Left ventricle myocardium superior (tissue), 1 donor: ENCODE measurements at places on chromosomes 1 and 21.

DNA sequence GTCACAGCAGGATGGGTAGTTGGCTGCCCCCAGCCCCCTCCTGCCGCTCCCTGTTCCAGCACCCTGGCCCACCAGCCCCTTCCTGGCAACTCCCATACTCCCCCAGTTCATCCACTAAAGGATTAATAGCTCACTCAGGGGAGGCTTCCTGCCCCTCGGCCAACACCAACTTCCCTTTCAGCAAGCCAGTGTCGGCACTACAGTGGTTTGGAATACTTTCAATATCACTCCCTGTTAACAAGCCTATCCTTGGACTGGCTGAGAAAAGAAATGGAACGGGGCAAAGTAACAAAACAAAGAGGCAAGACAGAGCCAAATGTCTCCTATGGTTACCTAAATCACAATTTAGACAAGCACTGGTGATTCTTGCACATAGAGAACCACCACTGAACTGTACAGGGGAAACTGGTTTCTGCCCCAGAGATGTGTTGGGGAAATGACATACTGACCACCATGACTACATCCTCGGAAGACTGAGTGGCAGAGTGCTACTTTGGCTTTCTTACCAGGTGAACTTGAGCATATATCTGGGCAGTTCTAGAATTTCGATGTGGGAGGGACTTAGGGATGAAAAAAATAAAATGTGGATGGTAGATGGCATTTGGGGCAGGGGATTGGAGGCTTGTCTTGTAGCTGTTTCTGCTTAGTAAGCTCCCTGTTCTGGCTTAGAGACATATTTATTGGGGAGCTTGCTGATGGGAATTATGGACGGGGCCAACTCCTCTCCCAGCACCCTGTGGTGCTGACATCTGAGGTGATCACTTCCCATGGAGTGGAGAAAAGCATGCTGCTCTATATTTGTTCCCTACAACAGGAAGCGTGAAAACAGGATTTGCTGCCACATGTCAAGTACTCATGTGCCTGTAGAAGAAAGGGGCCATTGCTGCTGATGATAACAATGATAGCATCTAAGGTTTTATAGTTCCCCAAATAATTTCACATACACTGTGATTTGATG is 7.1 kb upstream of the CAPN2 start:
- DNase-seq: peak; percentile 51

DNA sequence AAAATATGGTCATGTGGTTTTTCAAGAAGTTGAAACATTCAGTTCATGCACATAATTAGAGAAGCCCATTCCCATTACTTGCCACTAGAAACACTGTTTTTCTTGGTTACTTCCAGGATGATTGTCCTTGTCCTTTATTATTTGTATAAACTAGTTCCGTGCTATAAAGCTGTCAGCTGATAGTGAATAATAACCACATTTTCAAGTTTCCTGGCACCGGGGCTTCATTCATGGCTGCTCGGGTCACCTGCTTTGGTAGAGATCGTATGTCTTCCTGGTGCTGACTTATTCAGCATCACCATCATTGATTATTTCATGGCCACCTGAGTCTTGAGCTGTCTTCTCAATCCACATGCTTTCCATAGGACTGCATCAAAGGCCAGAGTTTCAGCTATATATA is 62.9 kb upstream of the ZNF326 start:
- DNase-seq: no peak

GRCh38 chr1:57058652-57059501 is 93.1 kb upstream of the C8B start:
- no peak for DNase-seq

DNA sequence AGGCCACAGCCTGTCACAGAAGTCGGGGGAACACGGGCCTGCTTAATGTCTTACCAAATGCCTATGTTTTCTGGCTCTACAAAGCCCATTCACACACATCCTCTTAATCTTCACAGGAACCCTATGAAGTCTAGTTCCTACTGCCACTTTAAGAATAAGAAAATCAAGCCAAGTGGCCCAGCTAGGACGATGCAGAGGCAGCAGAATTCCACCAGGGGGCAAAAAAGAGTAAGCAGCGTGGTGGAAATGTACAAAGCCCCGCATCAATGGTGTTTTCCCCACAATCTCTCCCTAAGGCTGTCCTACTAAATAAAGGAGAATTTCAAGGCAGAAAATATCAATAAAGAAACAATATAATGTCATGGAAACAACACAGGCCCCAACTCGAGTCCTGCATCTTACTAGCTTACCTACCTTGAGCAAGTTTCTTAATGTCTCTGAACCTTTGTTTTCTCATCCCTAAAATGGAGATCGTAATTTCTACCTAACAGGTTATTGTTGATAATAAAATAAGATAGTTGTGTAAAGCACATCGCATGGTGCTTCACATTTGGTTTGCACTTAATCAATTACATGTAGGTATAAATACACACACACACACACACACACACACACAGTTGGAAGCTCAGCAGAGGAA is 21.4 kb downstream of the SEC16B start:
- DNase-seq: no peak

GRCh38 chr1:18047122-18047521 is 60.5 kb upstream of the IGSF21 start:
- no peak for DNase-seq

GRCh38 chr1:116814926-116815723 is 60.9 kb downstream of the CD2 start:
- DNase-seq: no peak

GRCh38 chr1:235942979-235943575 is 76.4 kb upstream of the LYST start:
- DNase-seq: no peak

- DNase-seq: no peak
These were observed 369.4 kb downstream of the TBX15 start for GRCh38 chr1:118618618-118619340.

DNA sequence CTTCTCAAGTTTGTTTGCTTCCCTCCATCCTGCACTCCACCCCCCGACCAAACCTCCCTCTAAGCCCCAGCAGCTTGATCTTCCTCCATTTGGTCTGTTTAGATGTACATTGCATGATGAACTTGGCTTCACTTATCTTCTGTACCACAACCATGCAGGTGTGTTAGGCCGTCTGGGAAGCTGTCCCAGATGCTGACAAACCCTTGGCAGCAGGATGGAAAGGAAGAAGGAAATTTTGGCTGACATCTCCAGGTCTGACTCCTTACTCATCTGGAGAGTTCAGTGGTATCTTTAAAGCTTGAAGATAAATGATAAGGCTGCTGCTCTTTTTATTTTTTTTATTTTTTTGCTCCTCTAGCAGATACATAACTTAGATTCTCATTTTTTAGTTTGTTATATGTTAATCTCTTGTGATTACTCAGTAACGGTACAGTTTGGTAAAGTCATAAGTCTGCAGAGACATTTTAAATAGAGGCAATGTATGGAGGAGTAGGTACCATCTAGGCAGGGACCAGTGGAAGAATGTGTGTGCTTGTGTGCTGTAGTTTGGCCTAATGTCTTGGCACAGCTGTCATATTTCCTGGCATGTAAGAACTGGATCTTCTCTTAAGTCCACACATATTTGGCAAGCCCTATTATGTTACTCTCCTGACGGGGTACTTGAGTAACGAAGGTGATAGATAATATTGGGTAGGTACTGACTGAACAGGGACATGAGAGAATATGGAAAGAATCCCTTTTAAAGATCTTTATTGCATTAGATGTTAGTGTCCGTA is 79.7 kb downstream of the CACHD1 start:
- DNase-seq: no peak

- no peak for DNase-seq
These were observed 153.4 kb downstream of the C1orf94 start for GRCh38 chr1:34330061-34330460.

- DNase-seq: peak; percentile 62
These were observed 6.2 kb upstream of the POFUT2 start for GRCh38 chr21:45293726-45294401.

GRCh38 chr1:231419738-231420298 is 2.3 kb downstream of the EGLN1 start:
- DNase-seq: no peak

GRCh38 chr1:17258758-17259130 is 9.8 kb downstream of the PADI3 start:
- no peak for DNase-seq

- no peak for DNase-seq
These were observed 4.1 kb upstream of the NBL1 start for GRCh38 chr1:19639999-19640362.

DNA sequence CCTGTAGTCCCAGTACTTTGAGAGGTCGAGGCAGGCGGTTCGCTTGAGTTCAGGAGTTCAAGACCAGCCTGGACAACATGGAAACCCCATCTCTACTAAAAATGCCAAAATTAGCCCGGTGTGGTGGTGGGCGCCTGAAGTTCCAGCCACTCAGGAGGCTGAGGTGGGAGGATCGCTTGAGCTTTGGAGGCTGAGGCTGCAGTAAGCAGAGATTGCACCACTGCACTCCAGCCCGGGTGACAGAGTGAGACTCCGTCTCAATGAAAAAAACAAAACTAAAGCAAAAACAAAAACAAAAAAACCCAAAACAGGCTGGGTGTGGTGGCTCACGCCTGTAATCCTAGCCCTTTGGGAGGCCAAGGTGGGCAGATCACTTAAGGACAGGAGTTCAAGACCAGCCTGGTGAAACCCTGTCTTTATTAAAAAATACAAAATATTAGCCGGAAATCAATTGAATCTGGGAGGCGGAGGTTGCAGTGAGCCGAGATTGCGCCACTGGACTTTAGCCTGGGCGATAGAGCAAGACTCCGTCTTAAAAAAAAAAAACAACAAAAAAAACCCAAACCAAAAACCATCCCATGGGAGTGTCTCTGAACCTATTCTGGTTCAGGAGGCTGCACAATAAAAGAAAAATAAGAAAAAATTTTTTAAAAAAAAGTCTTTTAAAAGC is 1.7 kb upstream of the CGN start:
- DNase-seq: no peak

DNA sequence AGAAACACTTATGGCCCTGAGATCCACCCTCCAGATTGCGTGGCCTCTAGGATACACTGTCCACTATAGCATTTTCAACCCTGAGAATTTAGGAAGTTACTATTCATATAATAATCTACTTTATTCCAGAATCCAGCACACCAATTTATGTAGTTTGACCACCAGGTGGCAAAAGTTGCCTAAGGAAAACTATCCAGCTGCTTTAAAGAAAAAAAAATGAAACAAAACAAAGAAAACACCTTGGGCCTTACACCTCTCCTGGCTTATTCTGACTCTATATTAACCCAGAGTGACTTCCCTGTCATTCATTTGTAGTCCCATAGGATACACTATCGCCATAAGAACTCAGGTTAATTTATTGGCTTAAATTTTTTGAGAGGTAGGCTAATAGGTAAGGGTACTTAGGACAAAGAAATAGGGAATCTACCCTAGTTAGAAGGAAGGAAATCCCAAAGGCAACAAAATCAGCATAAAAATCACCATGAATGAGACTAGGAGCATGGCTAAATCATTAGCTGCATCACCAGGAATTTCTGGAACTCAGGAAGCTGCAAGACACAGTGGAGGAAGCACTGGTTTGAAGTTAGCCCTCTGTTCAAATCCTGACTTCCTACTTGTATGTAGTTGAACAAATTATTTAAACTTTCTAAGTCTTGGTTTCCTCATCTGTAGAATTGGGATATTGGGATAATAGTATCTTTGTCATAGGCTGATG is 107.5 kb downstream of the SPAG17 start:
- DNase-seq: no peak

DNA sequence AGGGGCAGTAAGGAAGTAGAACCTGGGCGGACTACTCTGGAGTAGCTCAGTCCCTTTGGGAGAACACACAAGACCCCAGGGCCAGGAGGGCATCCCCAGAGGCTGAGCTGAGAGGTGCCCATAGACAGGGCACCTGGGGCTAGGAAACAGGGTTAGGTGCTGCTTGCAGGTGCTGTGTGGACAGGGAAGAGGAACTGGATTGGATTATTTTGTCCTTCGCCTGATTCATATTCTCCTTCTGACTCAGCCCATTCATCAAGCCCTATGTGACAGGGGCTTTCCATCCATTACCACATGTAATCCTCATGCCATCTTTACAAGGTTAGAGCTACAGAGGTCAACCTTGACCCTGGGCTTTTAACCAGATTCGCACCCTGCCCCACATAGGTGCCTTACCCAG is 183.9 kb downstream of the C1orf94 start:
- no peak for DNase-seq

GRCh38 chr1:210814382-210815123 is 319.4 kb downstream of the KCNH1 start:
- no peak for DNase-seq

- DNase-seq: no peak
These were observed 138.4 kb downstream of the PLXNA2 start for GRCh38 chr1:208105756-208106155.

- DNase-seq: peak; percentile 75
These were observed 28.5 kb upstream of the EPS8L3 start for GRCh38 chr1:109792056-109792831.

DNA sequence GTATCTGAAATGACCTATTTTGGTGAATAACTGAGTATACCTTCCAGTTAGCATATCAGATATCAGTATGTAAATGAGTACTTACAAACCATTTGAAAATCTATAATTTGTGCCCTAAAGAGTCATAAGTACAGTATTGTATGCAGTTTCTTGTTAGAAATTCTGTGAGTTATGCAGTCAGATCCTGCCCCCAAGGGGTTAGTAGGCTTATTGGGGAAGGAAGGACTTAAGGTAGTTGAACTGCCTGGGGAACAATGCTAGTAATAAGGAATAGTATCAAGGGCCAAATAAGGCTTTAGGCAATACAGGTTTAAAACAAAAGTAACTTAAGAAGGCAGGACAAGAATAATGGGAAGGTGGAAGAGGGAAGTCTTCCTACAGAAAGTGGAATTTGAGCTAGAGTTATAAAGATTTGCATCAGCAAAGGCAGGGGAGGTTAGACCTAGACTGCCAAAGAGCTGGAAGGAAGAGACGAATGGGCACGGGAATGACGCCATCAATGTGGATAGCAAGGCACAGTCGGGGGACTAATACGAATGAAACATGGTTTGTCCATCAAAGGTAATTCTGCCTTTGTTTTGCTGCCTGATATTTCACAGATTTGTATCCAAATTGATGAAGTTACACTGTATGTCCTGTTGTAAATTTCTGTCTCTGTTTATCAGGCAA is 182.9 kb upstream of the DPYD start:
- DNase-seq: no peak

- DNase-seq: no peak
These were observed 1.1 kb downstream of the TNFRSF25 start for GRCh38 chr1:6464915-6465314.

GRCh38 chr1:17970757-17971156 is 136.8 kb upstream of the IGSF21 start:
- no peak for DNase-seq

GRCh38 chr1:204507317-204508105 is 8.7 kb upstream of the MDM4 start:
- DNase-seq: no peak

DNA sequence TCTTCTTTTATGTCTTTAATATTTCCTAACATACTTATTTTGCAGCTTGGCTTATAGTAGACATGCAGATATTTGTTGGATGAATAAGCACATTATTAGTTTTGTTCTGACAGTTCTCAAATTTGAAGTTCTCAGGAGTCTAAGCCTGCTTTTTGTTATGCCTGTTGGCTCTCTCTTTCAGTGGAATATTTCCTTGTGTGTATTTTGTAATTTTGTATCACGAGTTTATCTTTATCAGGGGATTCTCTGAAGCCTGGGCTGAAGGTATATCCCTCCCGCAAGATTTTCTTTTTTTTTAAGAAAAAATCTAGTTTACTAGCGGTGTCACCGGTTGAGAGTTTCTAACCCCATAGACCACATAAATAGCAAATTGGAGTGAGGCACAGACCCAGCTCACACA is 105.9 kb downstream of the RGL1 start:
- DNase-seq: no peak

- DNase-seq: no peak
These were observed 54.1 kb downstream of the RIPK4 start for GRCh38 chr21:41712730-41713129.

- DNase-seq: no peak
These were observed 12.4 kb upstream of the ZNF691 start for GRCh38 chr1:42833981-42834380.
